ENCODE measurements at places on chromosomes 2 and 18.

DNA sequence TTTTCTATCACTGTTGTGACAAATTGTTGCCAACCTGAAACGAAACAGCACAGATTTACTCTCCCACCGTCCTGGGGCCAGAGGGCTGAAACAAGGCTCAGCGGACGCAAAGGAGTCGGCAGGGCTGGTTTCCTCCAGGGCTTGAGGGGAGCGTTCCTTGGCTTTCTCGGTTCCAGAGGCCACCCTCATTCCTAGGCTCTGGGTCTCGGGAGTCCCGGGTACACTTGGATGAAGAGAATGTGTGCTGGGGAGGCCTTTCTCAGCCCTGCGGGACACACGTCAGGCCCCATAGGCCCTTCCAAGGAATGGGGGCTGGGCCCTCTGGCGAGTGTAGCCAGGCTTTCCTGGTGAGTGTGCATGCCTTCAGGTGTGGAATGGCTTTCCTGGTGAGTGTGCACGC lies 287.3 kb upstream of the HS6ST1 start:
- DNase-seq, result no peak

GRCh38 chr18:63975628-63976027 lies 5.7 kb downstream of the SERPINB8 start:
- no peak for DNase-seq

DNA sequence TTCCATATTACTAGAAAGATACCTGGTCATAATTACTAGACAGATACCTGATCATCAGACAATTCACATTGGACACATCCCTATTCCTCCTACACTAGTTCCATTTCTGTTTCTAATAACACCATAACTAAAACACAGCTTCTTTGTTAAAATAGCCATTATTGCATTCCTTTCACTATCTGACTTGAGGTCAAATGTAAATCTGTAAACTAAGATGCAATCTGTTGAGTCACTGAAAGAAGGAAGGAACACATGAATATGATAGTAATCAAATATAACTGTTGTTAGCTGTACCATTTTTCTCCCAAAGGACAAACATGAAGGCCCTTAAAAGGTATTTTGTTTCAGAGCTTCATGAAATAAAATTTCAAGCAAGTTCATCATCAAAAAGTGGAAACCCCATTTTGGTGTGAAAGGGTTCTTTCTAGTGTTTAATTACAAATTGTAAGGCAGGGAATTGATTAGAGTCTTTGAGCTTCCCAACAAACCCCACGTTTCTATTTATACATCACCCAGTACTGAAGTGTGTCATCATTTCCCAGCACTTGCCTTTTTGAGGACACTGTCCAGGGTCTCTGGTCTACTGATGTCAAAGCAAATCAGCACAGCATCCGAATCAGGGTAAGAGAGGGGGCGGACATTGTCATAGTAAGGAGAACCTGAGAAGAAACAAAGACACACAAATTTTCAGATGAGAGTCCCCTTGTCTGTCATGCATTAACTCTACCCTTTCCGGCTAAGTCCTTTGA lies 13.0 kb downstream of the RND3 start:
- no peak for DNase-seq

- no peak for DNase-seq
Observed at GRCh38 chr18:3495691-3496430, 45.9 kb downstream of the TGIF1 start.

GRCh38 chr2:78778756-78779510 lies 246.6 kb upstream of the REG3G start:
- DNase-seq, result no peak

DNA sequence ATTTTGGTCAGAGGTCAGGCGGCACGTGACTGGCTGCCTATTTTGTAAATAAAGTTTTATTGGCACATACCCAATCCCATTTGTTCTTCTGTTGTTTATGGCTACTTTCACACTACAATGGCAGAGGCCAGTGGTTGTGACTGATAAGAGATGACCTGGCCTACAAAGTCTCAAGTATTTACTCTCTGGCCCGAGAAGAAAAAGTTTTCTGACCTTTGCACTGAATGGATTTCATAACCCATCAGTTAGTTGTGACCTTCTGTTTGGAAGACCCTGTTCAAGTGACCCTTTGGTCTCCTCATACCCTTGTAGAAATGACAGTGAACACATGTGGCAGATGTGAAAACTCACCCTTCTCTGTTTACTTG lies 121.4 kb upstream of the MGAT5 start:
- no peak for DNase-seq

- no peak for DNase-seq
Observed at GRCh38 chr2:223155956-223156355, 104.0 kb downstream of the KCNE4 start.

DNA sequence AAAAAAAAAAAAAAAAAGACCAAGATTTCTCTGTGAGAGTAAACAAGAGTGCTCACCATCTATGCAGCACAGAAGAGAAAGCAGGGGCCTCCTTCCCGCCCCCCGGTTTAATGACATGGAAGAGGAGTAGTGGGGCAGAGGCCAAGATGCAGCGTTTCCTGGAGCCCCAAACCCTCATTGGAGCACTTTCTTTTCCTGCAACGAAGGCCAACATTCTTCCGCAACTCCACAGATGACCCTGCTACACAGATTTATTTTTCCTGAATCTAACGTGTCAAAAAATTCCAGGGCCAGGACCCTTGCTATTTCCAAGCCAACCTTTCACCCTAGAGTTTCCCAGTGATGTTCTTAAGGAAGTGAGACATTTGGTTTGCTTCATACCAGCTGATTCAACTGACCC lies 189.6 kb downstream of the MIB1 start:
- no peak for DNase-seq

- DNase-seq, result no peak
Observed at GRCh38 chr18:12405066-12405465, 2.7 kb upstream of the PRELID3A start.

DNA sequence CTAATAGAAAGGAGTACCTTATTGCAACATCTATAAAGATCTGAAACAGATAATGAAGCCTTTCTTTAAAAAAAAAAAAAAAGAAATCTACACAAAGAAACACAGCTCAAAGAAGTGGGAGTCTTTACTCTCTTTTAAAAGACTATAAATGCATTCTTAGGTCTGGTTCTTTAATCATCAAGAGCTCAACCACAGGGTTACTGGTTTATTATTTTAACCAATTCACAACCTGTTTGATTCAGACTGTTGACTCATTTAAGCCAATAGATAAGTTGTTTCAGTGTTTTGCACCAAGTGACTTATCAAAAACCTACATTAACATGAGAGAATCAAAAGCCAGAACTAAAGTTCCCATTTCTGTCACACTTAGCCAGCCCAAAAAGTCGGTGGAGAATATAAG lies 93.1 kb downstream of the TCF4 start:
- DNase-seq, result no peak

DNA sequence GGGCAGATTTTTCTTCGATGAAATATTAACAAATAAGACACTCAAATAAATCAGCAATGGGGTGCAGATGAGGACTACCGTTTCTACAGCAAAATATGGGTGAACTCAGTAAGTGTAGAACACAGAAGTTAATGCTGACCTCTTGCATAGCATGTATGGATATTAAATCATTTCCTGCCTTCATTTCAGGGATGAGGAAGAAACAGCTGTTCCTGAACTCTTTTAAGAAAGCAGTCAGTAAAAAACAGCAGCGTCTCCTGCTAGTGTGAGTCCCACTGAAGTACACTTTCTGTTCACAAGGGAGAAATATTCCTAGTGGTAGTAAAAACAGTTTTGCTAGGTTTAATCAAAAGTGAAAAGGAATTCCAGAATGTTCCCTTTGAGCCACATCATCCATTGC lies 379.0 kb downstream of the ZEB2 start:
- no peak for DNase-seq

DNA sequence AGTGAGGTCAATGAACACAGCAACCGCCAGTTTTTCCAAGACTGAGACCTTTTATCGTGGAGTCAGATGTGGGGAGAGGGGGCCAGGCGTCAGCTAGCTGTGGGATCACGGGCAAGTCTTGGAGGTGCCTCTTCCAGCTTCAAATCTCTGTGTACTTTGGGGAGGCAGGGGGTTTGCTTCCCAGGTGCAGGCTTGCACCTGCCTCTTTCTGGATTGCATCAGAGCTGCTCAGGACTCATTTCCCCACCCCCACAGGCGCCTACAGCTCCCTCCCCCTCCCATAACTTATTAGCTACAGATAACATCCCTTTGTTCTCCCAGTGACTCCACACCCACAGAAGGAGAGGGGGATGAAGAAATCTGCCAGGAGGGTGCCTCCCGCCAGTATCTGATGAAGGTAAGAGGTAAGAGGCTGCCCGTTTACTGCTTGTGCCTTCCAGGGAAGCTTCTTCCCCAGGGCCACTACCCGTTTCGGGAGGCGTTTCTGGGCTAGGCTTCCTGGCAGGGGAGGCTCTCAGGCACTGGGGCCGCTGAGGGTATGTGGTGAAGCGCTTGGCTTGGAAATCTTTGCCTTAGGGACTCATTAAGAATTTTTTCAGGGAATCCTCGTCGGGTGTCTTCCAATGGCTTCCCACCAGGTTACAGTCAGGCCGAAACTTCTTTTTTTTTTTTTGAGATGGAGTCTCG lies 18.8 kb upstream of the MRPL33 start:
- DNase-seq, result peak; percentile 72

DNA sequence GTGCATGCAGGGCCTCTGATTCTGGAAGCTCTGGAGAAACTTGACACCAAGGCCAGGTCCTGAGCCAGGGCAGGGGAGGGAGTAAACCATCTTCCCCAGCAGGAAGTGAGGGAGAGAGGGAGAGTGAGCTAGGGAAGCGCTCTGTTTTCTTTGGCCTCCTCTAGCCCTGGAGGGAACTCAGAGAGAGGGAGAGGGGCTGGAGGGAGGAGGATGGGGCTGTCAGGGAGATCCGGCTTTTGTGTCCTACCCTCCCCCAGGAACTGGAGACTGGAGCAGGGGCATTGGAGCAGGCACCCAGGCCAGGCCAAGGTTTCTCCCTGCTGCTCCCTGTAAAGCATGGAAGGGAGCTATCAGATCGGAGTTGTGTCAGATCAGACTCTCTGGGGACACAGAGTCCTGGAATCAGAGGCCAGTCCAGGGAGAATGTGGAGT lies 22.7 kb upstream of the PKDCC start:
- DNase-seq, result no peak

DNA sequence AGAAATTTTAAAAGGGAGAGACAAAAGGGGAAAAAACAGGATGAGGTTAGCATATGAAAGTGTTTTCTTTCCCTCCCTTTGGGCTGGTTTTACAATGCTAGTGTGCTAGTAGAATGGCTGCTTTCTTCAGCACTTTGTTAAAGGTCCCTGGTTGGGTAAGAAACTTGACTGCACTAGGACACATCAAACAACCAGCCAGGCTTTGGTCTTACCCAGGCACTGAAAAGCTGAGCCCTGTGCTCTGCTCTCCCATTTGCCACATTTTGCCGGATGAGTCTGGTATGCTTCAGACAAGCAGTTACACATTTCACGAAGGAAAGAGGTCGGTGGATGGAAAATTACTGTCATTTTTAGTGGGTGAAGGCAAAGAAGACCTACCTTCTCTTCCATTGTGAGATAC lies 242.0 kb downstream of the DPP10 start:
- no peak for DNase-seq

GRCh38 chr2:50344509-50345106 lies 687.3 kb downstream of the NRXN1 start:
- DNase-seq, result no peak

DNA sequence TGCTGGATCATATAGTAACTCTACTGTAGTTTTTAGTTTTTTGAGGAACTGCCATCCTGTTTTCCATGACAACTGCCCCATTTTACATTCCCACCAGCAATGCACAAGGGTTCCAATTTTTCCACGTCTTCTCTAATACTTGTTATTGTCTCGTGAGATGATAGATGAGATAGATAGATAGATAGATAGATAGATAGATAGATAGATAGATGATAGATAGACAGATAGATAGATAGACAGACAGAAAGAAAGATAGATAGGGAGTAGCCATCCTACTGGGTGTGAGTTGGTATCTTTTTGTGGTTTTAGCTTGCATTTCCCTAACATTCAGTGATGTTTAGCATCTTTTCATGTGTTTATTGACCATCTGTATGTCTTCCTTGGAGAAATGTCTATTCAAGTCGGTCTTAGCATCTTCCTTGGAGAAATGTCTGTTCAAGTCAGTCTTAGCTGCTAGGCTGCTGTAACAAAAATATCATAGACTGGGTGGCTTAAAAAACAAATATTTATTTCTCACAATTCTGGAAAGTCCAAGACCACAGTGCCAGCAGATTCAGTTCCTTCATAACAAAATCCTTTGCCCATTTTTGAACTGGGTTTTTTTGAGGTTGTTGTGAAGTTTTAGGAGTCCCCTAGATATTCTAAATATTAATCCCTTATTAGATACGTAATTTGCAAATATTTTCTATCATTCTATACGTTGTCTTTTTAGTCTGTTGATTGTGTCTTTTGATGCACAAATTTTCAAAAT lies 98.5 kb downstream of the BIN1 start:
- no peak for DNase-seq

- DNase-seq, result no peak
Observed at GRCh38 chr2:219648176-219648575, 20.7 kb downstream of the SLC4A3 start.

GRCh38 chr18:24677011-24677410 lies 216.6 kb downstream of the HRH4 start:
- DNase-seq, result no peak

- no peak for DNase-seq
Observed at GRCh38 chr2:170554278-170554955, 160.7 kb upstream of the SP5 start.

DNA sequence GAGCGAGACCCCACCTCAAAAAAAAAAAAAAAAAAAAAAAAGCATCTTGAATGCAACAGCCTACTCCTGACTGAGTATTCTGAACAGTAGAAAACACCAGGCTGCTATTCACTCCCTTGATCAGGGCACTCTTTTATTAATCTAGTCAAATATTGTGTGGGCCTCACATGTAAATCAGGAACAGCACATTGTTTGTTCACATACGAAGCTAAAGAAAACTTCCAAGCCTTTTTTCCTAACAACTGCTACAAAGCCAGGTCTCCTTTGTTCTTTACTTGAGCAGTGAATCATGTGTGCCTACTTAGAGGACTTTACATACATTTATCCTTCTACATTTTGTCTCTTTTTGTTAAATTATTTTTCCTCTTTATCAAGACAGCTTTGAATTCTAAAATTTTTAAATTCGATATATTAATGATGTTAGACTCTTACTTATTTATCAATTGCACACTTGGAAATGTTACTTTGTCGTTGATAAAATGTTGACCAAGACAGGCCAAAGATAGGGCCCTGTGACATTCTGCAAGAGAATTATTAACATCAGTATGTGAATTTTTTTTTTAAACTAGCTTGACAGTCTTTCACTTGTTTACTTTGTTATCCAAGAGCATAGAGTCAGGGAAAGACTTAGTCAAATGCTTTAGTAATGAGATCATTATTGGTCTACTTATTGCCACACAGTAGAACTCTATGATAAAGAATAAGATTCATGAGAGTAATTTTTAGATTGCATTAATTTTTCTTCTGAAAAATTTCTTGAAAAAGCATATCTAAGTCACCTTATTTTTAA lies 13.2 kb downstream of the SPATS2L start:
- DNase-seq, result no peak

- no peak for DNase-seq
Observed at GRCh38 chr2:47301277-47301618, 101.7 kb upstream of the MSH2 start.

DNA sequence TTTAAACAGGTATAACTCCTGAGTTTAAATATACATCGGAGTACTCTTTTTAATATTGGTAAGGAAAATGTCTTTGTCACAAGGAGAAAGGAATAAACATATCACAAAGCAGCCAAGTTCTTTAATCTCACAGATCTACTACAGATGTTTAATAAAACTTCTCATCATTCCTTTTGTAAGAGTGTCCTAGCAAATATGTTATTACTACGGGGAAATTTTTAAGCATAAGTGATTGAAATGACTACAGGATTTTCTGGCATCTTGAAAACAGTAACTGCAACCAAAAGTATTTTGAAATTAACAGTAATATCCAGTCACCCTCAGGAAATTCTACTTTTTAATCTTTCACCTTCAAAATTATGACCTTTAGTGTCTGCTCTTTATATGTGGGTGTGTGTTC lies 403.1 kb downstream of the IRS1 start:
- DNase-seq, result no peak
